AML-193 (cell line): ENCODE measurements at places on chromosomes 3 and 15.

- peak; percentile 25 for DNase-seq
Observed at GRCh38 chr3:63351159-63352007, 73.3 kb downstream of the SYNPR start.

- DNase-seq, result no peak
Observed at GRCh38 chr3:67423722-67424121, 230.7 kb downstream of the SUCLG2 start.

DNA sequence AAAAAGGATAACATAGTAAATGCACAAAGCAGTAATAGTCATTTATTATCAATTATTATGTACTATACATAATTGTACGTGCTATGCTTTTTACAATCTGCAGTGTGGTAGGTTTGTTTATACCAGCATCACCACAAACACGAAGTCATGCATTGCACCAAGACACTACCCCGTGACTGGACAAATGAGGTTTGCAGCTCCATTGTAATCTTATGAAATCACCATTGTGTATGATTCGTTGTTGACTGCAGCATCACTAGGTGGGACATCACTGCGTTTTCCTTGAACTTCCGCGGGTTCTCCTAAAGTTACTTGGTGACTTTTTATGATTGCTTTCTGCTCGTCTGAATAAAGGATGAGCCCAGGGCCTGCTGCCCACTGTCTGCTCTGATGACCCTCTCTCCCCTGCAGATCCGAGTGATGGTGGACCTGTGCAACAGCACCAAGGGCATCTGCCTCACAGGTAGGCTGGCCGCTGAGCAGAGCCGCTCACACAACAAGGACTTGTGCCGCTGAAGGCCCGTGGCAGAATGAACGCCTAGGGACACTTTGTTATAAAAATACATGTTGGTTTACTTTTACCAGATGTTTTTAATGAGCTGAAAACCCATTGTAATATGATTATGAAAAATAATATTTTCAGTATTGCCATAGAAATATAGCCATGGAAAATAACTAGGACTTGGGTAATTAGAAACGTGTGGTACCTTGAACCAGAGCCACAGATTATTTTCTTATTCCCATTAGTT, 35.8 kb downstream of the GLDN start:
- DNase-seq, result no peak

GRCh38 chr15:80367661-80368060, 36.5 kb upstream of the ARNT2 start:
- no peak for DNase-seq

- DNase-seq, result no peak
Observed at GRCh38 chr3:162512488-162512887, 1015.9 kb downstream of the OTOL1 start.

DNA sequence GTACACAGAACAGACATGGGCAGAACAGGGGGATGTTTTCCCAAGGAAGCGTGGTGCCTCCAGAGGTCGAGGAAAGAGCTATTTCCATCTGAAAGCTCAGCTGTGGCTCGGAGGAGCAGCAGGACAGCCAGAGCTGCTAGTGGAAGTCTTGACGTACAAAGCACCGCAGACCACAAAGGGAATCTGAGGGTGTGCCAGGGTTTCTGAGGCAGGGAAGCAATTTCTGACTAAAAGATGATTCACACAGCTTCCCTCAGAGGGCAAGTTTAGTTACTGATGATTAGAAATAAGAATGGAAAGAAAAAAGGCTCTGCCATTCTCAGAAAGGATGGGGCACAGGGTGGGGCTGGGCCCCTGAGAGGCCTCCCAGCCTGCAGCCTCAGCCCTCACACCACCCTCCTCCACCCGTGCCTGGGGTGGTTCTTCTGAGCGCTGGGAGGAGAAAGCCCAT, 45.8 kb upstream of the SEC13 start:
- no peak for DNase-seq

DNA sequence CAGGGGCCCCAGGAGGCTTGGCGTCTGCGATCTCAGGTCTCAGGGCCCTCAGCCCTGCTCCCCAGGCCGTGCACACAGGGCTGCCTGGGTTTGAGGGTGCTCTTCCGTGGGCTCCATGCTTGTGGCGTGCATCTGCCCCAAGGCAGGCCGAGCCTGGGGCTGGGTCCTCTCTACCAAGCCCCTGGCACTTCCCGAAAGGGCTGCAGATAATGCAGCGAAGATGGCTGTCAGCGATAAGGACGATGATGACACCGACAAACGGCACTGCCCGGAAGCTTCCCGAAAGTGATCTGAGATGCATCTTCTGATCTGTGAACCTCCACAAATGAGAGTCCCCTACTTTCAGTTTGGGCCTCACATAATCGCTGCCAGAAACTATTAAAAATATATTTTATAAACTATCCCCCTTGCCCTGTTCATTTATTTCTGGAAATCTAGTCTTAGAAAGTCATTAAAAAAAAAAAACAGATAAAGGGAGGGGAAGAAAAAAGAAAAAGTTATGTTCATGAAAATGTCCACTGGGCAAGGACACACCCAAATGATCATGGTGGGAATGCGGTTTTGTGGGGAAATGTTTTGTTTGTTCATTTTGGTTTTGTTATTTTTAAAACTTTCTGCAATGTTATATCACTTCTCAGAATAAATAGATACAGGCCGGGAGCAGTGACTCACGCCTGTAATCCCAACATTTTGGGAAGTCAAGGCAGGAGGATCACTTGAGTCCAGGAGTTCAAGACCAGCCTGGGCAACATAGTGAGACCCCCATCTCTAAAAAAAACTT, 51.5 kb downstream of the RPN1 start:
- no peak for DNase-seq

- no peak for DNase-seq
Observed at GRCh38 chr3:28923994-28924393, 356.9 kb upstream of the RBMS3 start.

DNA sequence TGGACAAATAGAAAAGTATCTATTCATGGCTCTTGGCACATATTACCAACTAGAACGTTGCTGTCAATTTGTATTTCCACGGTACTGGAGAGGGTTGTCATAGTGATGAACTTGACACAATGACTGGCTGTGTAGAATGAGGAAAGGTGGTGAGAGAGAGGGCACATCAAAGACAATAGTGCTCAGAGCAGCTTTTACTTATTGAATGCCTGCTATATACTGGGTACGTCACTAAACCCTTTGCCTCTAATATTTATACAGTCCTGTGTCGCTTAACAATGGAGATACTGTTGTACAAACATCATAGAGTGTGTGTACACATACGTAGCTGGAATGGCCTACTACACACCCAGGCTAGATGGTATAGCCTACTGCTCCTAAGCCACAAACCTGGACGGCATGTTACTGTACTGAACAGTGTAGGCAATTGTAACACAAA, 8.3 kb downstream of the TMPRSS7 start:
- DNase-seq, result no peak

DNA sequence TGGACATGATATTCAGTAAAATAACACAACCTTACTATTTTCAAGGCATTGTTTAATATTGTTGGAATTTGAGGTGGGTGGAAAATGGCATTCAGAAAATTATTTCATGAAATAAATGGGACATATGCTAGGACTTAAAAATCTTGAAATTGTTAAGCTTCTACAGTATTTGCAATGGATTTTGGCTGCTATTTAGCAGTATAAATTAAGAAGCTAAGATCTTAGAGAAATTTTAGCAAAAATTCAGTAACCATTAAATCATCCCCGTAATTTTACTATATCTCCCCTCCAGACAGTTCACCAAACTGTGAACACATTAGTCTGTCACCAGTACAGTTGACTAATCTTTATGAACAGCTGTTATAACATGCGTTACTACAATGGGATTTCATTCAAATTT, 8.2 kb downstream of the DIPK2A start:
- no peak for DNase-seq

GRCh38 chr3:67470207-67470606, 184.2 kb downstream of the SUCLG2 start:
- DNase-seq, result no peak

DNA sequence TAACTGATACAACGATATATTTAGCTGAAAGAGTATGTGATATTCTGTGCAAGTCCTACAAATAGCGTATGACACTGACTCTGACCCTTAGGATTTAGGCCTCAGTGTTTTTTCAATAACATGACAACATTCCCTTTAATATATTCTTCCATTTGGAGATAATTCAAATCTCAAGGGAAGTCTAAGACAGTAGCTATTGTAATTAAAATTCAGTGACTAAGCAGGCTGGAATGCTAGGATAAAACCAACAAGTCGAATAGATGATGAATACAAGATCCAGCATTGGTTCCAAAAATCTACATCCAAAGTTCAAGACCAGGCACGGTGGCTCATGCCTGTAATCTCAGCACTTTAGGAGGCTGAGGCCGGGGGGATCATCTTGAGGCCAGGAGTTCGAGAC, 56.2 kb downstream of the QTRT2 start:
- DNase-seq, result no peak

GRCh38 chr3:10361375-10361774, 40.5 kb upstream of the SEC13 start:
- no peak for DNase-seq

DNA sequence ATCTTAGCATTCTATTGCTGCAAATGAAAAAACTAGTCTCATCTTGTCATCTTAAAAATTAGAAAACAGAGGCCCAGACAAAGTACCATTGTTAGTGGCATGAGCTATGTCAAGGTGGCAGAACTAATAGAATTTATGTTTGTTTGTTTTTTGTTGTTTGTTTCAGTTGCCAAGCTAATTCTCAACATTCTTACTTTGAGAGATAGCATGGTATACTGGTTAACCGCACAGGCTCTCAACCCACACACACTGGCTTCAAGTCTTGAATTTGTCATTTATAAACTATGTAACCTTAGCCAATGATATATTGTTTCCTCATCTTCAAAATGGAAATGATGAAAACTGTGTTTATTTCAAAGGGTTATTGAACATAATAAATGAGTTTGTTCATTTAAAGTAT, 367.6 kb upstream of the PLSCR5 start:
- DNase-seq, result no peak

GRCh38 chr15:78695854-78696253, 54.8 kb upstream of the CHRNB4 start:
- no peak for DNase-seq

DNA sequence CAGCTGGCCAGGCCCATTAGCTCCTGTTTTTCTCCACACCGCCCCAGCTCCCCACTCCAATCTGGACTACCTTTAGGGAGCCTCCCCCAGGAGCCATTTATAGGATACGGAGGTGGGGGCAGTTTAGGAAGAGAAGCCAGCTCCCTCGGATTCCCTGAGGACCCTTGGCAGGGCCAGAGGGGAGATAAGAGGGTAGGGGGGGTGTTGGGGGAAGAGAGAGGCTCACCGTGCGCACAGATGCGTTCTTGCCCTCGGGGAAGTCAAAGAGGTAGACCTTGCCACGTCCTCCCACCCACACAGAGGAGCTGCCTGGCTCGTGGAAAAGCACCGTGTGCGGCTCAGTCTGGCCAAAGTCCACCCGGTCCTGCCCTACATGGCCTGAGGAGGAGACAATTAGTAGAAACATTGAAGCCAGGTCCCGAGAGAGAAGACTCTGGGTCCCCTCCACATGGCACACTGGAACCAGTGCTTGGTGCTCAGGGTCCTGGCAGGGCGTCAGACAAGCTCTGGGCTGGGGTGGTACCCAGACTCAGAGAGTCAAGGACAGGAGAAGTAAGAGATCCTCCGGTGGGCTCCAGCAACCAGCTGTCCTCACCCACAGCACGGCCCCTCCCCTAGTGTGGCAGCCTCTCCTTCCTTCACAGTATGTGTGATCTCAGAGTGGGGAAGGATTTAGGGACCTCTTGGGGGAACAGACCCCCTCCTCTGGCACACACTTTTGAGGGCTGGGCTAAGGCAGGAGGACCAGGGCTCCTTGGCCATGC, 15.0 kb downstream of the SEMA7A start:
- no peak for DNase-seq

DNA sequence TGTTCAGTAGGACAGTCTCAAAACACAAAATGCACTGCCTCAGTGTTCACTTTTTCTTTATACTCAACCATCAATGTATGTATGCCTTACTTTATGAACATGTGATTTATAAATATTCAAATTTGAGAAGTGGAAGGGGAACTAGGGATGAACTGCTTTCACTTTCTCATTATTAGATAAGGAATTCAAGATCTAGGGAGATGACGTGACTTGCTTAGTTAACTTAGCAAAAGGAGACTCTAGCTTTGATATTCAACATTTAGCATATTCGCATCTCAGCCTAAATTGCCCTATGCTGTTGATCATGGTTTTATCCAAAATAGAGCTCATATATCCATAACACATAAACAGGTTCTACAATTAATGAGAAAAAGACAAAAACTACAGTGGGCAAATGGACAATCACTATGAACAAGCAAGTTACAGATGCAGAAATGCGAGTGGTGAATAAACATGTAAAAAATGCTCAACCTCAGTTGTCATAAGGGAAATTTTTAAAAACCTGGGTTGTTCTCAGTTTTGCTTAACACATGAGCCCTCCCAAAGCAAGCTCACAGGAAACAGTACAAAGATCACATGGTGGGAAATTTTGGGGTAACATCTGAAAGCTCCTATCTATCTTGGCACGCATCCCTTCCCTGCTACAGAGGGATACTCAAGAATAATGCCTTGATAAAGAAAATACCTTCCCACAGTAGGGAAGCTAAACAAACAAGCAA, 269.8 kb downstream of the THRB start:
- no peak for DNase-seq

DNA sequence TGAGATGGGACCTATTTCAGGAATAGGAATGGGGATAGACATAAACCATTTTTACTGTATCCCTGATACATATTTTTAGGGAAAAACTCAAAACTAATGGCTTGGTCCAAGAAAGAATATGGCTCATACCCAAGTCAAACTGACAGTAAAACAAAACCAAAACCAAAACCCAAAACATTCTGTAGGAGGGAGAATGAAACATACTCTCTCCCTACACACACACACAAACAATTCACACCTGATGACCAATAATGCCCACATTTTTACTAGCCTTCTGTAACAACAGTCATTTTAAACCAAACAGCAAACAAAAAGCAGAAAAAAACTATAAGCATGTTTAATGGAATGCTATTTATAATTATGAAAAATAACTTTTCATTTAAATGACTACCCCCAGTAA, 74.9 kb downstream of the NBEAL2 start:
- no peak for DNase-seq

GRCh38 chr3:196645096-196645495, 5.6 kb downstream of the NRROS start:
- DNase-seq, result no peak

GRCh38 chr15:37984368-37984767, 49.9 kb downstream of the TMCO5A start:
- DNase-seq, result no peak

GRCh38 chr3:72768006-72768441, 80.2 kb downstream of the SHQ1 start:
- no peak for DNase-seq

DNA sequence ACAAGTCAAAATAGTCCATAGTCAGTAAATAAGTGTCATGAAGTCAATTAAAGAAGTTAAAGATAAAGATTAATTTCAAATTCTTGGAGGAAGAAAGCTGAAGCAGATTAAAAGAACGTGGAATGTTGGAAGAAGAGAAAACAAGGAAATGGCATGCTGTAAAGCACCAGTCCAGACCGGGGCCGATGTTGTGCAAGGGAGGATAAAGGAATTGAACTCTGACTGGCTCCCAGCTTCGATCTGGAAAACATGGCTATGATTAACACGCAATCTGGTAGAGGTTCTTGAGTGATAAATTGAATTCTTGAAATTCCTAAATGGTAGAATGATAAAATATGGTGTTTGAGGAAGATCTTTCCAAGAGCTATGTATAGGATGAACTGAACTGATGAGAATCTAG, 194.4 kb downstream of the MEIS2 start:
- no peak for DNase-seq
